RPMI7951 (cell line): ENCODE measurements at places on chromosomes 1 and 21. TPM values are rescaled to one million over a fixed set of nuclear protein-coding genes. Genes with fewer than 3 reads are reported as not detected.

SPRR1A gene
- total RNA-seq = not detected in 2 replicates

WDR77 gene
- total RNA-seq = 53.6 and 62.8 TPM in 2 replicates

F3 gene
- 76.5 and 84.8 TPM in 2 replicates for total RNA-seq

SPRR2B gene
- total RNA-seq = not detected in 2 replicates

TFAP2E gene
- total RNA-seq = 0.68 and 0.96 TPM in 2 replicates

SLC1A7 gene
- total RNA-seq = not detected in 2 replicates

OR4F16 gene
- not detected in 2 replicates for total RNA-seq

PLA2G2D gene
- total RNA-seq = not detected in 2 replicates

OR2L13 gene
- total RNA-seq = not detected in 2 replicates

LHX8 gene
- total RNA-seq = 8.6 and 9.0 TPM in 2 replicates

NTNG1 gene
- total RNA-seq = not detected in 2 replicates

PTPRU gene
- 14.1 and 26.2 TPM in 2 replicates for total RNA-seq

PKNOX1 gene
- total RNA-seq = 13.7 and 16.8 TPM in 2 replicates
